Osteoblast (primary cell): ENCODE measurements at places on chromosomes 4 and X.

GRCh38 chrX:255923-256331 is 25.3 kb upstream of the PLCXD1 start:
- peak; percentile 22 for DNase-seq

DNA sequence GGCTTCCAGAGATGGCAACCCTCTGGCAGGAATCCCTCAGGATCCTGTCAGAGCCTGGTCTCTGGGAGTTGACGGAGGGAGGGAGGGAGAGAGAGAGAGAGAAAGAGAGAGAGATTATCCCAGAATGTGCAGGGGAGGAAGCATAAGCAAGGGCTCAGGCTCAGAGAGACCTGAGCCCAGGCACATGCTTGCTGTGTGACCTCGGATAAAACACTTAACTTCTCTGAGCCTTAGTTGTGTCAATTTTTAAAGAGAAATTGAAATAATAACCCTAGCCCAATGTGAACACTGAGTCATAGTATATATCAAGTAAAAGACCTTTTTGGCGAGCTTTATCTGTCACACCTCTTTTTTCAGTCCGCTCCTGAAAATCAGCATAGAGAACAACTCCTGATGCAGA is 473 bp upstream of the USP51 start:
- DNase-seq = no peak

GRCh38 chr4:99630857-99631360 is 26.7 kb downstream of the C4orf54 start:
- no peak for DNase-seq

GRCh38 chr4:146333895-146334262 is 119.5 kb downstream of the REELD1 start:
- DNase-seq = no peak

DNA sequence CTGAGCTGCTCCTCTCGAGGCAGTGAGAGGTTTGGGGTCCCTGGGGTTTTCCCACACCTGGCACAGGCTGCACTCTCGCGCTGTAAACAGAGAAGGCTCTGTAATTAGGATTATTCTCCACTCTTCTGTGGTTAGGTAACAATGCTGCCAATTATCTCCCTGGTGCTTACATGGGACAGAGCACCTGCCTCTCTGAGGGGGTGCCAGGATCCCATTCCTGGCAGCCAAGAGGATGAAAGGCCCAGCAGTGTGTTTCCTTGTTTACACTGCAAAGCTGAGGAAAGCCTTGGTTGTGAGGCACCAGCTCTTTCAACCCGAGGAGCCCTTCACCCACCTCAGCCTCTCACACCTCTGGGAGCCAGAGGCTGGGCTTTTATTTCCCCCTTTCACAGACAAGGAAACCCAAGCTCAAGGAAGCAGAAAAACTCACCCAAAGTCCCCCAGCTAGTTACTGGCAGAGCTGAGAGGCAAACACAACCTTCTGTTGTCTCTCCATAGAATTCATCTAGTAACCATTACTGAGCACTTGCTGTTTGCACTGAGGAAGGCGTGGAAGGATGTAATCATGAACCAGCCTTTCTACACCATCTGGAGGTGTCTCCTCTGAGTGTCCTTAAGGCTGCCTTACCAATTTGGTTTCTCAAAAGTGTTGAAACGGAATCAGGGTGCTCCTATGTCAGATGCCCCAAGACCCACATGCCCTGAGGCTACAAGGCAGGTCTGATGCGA is 39.7 kb upstream of the PROM1 start:
- DNase-seq = no peak

DNA sequence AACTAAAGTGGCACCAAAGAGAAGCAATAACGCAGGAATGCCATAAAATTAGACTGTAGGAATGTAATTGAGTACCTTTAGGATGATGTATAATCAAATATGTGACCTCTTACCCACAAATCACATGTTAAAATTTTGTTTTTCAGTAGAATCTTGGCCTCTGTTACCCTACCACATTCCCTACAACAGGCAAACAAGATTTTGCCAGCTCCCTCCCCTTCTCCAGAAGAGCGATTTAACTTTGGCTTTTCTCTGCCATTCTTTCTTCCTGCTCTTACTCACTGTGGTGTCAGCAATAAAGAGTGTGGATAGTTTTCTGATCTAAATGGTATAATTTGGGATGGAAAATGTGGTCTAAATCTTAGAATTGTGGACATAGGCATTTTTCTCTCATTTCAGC is 57.2 kb downstream of the TRIM2 start:
- no peak for DNase-seq

DNA sequence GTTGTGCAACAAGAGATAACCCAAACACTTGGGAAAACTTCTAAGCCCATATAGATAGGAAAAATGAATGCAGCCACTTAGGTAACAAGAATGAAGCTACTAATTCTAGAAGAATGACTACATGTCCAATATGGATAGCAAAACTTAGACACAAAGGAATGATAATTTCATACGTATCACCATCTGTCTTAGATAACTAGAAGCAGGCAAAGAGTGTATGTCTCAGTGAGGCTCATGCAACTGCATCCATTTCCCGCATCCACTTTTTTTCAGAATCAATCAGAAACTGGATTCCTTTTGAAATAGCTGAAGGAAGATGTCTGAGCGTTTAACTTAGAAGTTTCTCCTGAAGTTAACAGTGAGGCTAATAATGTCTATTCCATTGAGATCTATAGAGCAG is 408.7 kb upstream of the PITX2 start:
- DNase-seq = no peak

DNA sequence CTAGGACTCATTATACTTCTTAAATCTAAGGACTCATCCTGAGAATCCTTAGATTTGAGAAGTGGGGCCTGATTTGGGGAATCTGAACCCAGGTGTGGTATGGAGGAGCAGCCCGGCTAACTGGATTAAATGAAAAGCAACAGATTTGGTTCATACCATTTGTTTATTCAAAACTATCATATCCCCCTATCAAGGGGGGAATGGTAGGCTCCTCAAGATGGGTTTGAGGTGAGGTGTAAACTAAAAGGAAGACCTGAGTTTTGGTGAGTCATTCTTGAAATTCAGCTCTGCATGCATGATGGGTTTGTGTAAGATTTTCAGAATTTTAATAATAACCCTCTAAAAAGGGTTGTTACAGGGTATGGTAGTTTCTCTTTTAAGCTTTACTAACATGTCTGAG is 53.4 kb downstream of the CASP6 start:
- DNase-seq = no peak

- DNase-seq = no peak
Observed at GRCh38 chr4:149531861-149532260, 283.8 kb downstream of the IQCM start.

GRCh38 chr4:80071604-80072227 is 1.3 kb downstream of the ANTXR2 start:
- no peak for DNase-seq

DNA sequence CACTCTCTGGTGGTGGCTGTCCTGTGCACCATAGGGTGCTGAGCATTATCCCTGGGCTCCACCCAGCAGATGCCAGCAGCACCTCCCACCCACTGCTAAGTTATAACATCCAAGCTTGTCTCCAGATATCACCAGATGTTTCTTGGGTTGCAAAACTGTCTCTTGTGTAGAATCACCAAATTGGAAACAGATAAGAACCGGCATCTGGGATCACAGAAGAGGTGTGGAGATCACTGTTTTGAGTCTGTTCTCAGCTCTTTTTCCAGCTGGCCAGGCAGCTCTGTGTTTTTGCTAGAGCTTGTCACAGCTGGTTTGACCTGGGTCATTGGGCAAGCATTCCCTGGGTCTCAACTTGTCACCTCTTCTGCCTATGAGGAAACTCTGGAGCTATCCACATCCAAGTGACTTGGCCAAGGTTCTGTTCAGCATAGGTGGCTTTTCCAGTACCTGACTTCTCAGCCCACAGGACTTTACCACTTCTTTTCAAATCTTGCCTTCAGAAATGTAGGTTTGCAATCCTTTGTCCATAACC is 15.3 kb upstream of the PUDP start:
- DNase-seq = no peak

GRCh38 chrX:84501798-84502628 is at the start of gene HDX:
TSS of gene HDX (minus strand) at chrX:84502453. CDS start at chrX:84475397, 27,056 bp downstream.
- peak; percentile 66 for DNase-seq

DNA sequence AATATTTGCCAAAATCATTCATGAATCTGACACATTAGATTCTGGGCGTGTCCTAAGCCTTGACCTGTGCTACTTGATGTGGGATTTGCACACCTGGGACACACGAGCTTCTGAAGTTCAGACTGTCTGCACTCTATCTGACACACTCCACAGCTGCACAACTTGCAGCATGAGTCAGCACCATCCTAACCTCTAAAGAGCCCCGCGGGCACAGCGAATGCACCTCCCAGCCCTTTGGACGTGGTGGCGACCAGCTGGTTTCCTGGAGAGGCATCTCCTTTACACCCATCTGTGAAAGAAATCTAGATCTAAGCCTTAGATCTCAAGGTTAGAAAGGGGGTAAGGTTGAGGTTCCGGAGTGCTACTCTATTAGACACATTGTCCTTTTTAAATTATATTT is 69.2 kb downstream of the SORBS2 start:
- no peak for DNase-seq

DNA sequence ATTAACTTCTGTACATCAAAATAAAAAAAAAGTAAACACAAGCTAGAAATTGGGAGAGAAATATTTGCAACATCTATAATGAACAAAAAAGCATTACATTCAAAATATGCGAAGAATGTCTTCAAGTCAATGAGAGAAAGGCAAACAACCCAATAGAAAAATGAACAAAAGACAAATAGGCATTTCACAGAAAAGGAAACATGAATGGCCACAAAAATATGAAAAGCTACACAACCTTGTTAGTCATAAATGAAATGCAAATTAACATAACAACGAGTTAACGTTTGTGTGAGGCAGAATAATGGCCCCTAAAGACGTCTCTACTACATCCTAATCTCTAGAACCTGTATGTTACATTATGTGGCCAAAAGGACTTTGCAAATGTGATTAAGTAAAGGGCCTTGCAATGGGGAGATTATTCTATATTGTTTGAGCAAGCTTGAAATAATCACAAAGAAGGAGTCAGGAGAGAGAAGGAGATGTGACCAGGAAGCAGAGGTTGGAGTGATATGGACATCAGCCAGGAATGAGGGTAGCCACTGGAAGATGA is 86.8 kb downstream of the WDFY3 start:
- DNase-seq = peak; percentile 36

DNA sequence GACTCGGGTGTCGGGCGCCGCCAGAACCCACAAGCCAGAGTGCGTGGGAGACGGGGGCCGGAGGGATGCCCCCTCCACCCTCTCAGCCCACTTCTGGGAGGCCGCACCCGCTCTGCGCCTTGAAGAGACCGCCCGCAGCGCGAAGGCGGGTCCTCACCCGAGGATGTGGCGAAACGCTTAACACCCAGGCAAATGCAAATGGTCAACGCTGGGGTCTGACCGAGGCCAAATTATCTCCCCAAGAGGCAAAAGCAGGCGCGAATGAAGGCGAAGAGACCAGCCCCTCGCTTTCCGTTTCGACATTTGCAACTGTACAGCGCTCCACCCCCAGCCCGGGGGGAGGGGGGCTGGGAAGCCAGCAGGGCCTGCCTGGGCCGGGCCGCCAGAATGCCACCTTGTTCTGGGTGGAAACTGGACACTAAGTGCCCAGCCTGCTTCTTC is 137.7 kb upstream of the ZIC3 start:
- DNase-seq = no peak

DNA sequence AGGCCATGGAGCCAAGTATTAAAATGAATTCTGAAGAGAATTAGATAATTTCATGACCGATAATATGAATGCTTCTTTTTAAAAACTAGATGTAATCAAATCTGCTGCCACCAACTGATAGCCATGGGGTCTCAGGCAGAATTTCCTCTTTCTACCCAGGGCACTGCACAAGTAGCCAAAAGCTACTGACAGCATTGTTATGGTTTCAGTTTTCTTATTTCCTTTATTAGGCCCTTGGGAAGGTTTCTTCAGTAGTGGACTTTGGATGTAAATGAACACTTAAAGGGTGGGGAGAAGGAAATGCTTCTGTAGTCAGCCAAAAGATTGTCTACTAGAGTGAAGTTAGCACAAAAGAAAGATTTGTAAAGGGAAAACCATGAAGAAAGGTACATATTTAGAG is 686.0 kb downstream of the ADGRL3 start:
- no peak for DNase-seq

DNA sequence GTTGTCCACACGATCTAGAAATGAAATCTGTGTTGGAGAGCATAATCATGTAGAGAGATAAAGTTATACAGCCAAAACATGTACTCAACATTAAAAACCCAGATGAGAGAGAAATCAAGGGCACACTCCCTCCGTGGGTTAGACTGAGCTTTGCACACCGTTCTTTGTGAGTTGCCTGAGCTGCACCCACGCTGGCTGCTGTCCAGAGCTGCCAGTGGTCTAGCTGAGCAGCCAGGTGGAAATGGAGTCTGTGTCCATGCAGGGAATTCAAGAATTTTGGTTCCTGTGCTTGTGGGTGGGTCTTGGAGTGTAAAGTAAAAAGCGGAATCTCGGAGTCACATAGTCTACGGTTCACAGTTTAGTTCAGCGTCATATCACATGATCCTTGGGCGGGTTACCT is 84.6 kb downstream of the GPR143 start:
- no peak for DNase-seq

DNA sequence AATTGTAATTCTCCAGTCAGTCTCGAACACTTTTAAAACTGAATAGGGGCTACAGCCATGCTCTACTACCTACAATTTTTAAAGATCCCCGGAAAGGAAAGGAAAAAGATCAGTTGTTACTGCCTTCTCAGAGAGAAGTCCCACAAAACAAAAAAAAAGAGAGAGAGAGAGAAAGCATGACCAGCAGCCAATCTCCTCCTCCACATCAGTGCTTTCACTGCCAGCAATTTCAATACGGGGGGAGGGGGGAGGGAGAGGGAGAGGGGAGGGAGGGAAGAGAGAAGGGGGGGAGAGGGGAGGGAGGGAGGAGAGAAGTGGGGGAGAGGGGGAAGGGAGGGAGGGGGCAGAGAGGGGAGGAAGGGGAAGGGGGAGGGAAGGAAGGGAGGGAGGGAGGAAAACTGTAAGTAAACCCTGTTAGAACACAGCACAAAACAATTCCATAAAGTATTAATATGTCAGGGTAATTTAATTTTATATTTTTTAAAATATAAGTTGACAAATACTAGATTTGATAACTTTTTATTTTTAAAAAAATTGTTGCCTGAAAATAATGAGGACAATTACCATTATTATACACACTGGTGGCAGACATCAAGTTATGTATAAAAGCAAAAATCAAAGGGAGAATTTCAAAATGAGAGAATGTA is 108.0 kb downstream of the LRBA start:
- DNase-seq = no peak

DNA sequence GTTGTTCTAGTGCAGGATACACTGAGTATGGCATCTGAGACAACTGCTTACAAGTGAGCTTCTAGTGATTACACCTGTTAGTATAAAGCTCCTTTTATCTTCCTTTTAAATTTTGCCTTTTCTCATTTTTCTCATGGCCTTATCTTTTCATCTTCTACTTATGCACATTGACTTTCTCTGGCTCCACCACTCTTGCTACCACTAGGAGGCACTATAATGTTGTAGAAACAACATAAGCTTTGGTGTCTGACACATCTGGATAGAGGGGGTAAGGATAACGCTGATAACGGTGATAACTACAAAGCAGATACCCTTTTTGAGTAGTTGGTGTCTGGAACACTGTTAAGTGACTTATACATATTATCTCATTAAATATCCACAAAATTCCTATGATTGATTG is 187.4 kb upstream of the TEX13C start:
- DNase-seq = no peak
